ENCODE measurements at places on chromosomes 12 and 14. TPM values are rescaled to one million over a fixed set of nuclear protein-coding genes. Genes with fewer than 3 reads are reported as not detected.

The PPFIA2 gene
- total RNA-seq, result not detected

The GPRC5D gene
- total RNA-seq, result not detected

The DUSP6 gene
- total RNA-seq, result 15.3 TPM

The DEPDC4 gene
- 1.6 TPM for total RNA-seq

The MANSC1 gene
- total RNA-seq, result 0.20 TPM

The PNN gene
- 107 TPM for total RNA-seq

The SERPINA10 gene
- not detected for total RNA-seq

The OR4M1 gene
- not detected for total RNA-seq

The JPH4 gene
- 0.51 TPM for total RNA-seq

The TOMM20L gene
- not detected for total RNA-seq

The OTX2 gene
- total RNA-seq, result not detected

The KLHL33 gene
- total RNA-seq, result 0.59 TPM

The TPH2 gene
- total RNA-seq, result not detected

The HOXC11 gene
- total RNA-seq, result not detected

The SLC24A4 gene
- not detected for total RNA-seq

The GDF3 gene
- total RNA-seq, result not detected

The KCNC2 gene
- total RNA-seq, result not detected

The GRIN2B gene
- not detected for total RNA-seq

The TAS2R42 gene
- total RNA-seq, result not detected

The CD69 gene
- 166 TPM for total RNA-seq

The KCNJ8 gene
- total RNA-seq, result not detected

The FOXN3 gene
- total RNA-seq, result 85.0 TPM

The PLCZ1 gene
- total RNA-seq, result not detected

The FAIM2 gene
- 0.56 TPM for total RNA-seq

The ARG2 gene
- total RNA-seq, result 9.9 TPM

The PLEKHD1 gene
- 0.07 TPM for total RNA-seq

The CLEC6A gene
- total RNA-seq, result not detected

The STAB2 gene
- total RNA-seq, result not detected

The PLXNC1 gene
- total RNA-seq, result 8.8 TPM

The HOXC4 gene
- total RNA-seq, result 1.2 TPM

The PTGER2 gene
- total RNA-seq, result 19.5 TPM

The TNFAIP2 gene
- total RNA-seq, result 1.2 TPM

The LIN7A gene
- total RNA-seq, result not detected

The SERPINA5 gene
- not detected for total RNA-seq

The CELA1 gene
- 0.29 TPM for total RNA-seq

The RCOR1 gene
- 16.2 TPM for total RNA-seq

The OTOGL gene
- not detected for total RNA-seq

The ESPL1 gene
- 62.1 TPM for total RNA-seq

The TMEM233 gene
- not detected for total RNA-seq

The LRRC10 gene
- not detected for total RNA-seq

The MRPL42 gene
- 85.6 TPM for total RNA-seq

The SPIC gene
- total RNA-seq, result not detected

The LPAR5 gene
- 6.6 TPM for total RNA-seq

The LRIG3 gene
- not detected for total RNA-seq

The SERPINA12 gene
- total RNA-seq, result not detected

The DCN gene
- not detected for total RNA-seq

The DPF3 gene
- 0.54 TPM for total RNA-seq

The KCNA5 gene
- total RNA-seq, result not detected

The C12orf50 gene
- not detected for total RNA-seq

The ITPR2 gene
- 41.2 TPM for total RNA-seq

The ACVRL1 gene
- total RNA-seq, result not detected

The MED6 gene
- 49.3 TPM for total RNA-seq

The LMNTD1 gene
- not detected for total RNA-seq

The KLRG1 gene
- total RNA-seq, result 6.6 TPM

The PCED1B gene
- 117 TPM for total RNA-seq

The IFNG-AS1 gene
- 0.25 TPM for total RNA-seq

The BDKRB2 gene
- not detected for total RNA-seq

Measured in activated CD8-positive, alpha-beta T cell treated with anti-CD3 and anti-CD28 coated beads for 36 hours (primary cell).